CD4-positive, alpha-beta T cell treated with Interleukin-6 for 4 hours (primary cell): ENCODE measurements at places on chromosomes 7 and 10.

GRCh38 chr7:30869794-30870611 is 41.6 kb upstream of the AQP1 start:
- no peak for DNase-seq

DNA sequence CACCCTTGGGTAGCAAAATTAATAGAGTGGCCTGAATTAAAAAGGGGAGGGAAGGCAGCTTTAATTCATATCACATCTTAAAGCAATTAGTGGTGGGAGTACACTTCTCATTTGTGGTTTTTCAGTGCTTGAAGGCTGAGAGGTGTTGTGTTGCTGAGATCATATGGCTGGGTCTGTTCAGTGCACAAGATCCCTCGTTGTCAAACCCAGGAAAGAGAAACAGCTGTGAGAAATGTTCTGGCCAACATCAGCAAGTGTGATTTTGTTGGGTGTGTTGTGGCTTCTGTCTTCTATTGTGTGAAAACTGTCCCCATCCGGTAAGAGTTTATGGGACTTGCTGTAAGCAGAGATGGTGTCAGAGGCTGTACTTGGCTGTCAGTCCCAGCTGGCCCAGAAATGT is 197.9 kb upstream of the BMPER start:
- DNase-seq: no peak

DNA sequence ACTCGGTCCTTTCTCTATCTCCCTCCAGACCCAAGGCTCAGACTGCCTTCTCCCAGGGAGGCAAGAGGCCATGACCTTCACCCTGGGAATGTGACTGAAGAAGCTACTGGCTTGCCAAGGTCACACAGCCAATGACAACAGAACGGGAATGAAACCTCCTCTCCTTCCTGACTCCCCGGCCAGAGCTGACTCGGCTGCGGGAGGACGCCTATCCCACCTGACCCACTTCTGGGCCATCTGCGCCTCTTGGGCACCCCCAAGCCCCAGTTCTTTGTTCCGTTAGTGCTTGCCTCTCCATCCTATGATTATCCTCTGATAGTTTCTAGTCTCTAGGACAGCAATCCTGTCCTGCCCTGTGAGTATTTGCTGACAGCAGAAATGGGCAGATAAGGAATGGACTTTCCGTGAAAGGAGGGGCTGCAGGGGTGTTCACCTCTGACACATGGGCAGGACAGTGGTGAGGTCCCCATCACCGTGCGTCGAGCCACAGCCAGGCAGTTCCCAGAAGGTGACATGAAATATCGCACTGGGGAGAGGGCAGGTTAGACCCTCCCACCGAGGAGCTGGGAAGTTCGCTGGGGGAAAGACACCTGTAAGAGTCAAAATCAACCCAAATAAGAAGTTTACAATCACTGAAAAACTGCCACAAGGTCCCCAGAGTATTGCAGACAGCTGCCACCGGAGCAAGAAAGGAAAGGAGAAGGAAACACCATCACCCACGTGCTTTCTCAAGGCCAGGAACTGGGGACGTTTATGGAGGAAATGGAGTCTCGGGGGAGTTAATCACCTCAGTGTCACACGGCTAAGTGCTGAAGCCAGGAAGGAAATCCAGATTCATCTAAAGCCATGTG is 63.0 kb downstream of the INSIG1 start:
- no peak for DNase-seq

DNA sequence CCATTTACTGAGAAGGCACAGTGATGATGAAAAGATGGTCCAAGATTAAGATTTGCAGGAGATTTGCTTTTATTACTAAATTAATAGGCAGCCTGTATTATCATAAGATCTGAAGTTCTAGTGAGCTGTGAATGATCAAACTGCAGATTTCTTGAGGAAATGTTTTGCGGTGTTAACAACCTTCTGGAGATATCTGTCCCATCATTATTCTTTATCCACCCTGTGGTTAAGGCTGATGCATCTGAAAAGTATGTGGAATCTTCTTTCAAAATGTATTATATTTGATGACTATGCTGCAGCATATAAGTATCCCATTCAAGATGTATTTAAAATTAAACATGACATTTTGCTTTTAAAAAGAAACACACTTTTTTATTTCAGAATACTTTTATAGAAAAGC is 150.3 kb downstream of the POLR1F start:
- DNase-seq: no peak

DNA sequence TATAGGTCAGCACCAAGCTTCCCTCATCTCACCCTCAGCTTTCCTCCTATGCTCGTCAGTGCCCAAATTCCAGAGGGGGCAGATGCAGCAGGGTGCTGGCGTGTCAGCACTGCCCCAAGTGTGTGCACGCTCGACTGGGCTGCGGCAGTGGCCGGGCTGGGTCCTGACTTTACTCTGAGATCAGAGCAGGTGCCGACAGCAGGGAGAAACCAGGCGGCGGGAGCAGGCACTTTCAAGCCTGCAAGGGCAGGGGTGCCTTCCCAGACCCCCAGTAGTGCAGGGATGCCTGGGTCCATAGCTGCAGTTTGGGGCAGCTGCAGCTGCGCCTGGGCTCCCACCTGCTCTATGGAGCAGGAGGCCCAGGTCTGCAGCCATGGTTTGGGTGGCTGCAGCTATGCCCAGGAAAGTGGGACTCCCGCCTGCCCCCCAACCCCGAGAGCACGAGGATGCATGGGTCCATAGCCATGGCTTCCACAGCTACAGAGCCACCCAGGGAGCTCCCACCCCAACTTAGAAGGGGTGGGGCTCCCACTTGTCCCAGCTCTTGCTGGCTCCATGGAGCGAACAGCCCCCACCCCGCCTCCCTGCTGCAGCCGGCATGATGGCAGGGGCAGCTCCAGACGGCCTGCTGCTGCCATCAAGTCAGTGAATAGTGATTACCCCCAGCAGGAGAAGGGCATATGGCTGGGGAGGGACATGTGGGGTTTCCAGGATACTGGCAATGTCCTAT is 199.2 kb upstream of the KMT2E start:
- no peak for DNase-seq

DNA sequence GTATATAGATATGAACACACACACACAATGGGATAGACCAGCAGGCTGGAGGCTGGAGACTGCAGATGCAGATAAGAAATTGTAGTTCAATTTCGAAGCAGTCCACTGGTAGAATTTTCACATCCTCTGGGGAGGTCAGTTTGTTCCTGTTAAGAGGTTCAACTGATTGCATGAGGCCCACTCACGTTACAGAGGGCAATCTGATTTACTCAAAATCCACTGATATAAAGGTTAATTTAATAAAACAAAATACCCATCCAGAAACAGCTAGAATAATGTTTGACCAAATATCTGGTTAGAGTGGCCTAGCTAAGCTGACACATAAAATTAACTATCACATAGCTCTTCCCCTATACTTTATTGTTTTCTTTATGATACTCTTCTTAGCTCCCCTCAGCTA is 162.9 kb upstream of the SMIM30 start:
- DNase-seq: no peak

DNA sequence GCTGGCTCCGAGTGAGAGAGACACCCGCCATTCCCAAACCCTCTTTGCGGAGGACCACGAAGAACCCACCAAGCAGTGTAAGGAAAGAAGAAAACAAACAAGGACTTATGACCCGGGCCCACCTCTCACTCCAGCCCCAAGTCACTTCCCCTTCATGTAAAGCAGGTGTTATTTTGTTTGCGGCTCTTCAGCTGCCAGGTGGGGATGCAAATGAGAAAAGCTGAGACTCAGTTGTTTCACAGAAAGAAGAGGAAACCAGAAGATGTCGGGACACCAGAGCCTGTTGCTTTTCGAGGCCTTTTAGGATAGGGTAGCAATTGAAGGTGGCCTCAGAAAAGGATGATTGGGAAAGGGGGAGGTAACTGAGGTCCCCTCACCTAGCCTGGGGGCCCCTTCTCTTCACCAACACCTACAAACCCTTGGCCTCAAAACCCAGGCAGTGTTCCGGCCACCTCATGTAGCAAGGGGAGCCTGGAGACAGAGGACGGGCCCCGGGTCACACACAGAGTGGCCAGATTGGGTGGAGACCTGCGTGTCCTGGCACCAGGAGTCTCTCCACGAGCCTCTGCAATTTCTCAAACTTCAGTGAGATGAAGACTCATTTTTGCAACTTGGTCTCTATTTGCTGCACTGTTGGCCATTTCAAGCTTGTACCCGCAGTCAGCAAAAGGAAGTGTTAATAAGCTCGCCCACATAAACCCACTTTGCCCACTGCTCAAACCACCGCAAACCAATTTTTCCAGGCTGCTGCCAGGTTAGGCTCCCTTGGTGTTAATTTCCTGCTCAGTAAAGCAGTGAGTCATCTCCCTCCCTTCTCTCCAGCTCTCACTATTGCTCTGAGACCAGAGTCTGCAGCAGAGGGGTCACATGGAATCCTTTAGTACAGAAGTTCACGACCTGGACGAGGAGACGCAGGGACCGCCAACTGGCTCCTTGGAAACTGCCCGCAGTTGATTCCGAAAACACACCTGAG is 45.5 kb downstream of the AOC1 start:
- DNase-seq: no peak

- DNase-seq: no peak
These were observed 13.7 kb upstream of the SLC18A3 start for GRCh38 chr10:49596493-49596809.

DNA sequence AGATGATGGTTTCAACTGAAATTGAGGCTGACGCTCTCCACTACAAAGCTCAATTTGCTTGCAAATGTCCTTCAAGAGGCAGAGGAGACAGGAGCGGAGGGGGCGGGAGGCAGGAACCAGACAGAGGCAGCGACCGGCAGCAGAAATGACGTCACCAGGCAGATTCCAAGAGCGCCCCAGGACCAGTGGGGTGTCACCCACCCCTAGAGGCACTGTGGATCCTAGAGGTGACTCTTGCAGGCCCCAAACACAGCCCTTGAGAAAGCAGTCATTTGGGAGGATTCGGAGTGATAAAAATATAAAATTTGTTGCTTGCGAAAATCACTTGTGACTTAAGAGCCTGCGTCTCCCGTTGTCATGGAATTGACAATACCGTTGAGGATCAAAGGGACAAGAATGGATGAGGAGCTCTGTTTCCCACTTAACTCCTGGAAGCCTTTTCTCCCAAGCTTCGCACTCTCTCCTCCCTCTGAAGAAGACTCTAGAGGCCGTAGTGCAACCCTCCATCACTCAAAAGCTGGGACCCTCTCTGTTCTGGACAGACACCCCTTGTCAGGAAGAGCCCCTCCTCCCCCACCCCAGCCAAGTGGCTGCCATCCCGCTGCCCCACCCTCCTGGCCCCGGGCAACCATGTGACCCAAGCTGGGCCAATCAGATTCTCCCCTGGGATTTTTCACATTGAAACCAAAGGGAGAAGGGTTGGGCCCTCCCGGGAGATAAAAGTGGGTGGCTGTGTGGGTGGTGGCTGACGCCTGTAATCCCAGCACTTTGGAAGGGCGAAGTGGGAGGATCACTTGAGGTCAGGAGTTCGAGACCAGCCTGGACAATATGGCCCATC is 16.3 kb upstream of the SLC29A4 start:
- DNase-seq: no peak

DNA sequence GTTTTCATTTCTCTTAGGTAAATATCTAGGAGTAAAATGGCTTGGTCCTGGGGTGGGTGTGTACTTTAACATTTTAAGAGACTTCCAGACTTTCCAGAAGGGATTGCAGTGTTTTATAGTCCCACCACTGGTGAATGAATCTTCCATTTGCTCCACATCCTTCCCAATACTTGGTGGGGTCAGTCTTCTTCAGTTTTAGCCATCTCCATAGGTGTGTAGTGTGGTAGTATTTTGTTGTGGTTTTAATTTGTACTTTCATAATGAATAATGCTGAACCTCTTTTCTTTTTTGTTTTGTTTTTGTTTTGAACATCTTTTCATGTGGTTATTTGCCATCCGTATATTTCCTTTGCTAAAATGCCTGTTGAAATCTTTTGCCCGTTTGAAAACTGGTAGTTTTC is 86.4 kb downstream of the ANKRD61 start:
- no peak for DNase-seq

DNA sequence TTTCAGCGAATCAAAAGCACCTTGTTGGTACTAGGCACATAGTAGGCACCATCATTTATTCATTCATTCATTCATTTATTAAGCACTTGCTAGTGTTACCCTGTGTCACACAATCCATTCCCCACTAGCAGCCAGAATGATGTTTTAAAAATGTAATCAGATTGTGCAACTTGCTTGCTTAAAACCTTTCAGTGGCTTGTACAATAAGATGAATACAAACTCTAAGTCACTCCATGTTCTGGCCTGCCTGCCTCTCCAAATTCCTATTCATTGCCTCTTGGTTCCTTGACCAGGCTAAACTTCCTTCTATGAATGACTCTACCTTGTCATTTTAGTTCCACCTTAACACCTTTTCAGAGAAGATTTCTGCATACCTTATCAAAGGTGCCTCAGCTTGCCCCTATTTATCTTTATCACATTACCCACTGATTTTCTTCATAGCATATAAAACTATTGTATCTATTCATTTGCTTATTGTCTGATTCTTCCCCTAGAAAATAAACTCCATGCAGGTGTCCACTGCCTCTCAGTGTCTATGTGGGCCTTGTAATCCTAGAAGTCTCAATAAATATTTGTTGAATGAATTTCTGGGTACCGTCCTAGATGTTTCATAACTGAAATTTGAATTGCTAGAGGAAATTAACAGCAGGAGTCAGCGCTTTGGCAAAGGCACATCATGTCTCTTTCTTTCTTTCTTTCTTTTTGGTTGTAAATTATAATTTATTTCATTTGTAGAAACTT is 169.5 kb downstream of the TMEM26 start:
- DNase-seq: no peak

- no peak for DNase-seq
These were observed 81.8 kb downstream of the SPAG6 start for GRCh38 chr10:22427101-22427500.

- no peak for DNase-seq
These were observed 209.4 kb upstream of the KLF14 start for GRCh38 chr7:130943336-130943901.

DNA sequence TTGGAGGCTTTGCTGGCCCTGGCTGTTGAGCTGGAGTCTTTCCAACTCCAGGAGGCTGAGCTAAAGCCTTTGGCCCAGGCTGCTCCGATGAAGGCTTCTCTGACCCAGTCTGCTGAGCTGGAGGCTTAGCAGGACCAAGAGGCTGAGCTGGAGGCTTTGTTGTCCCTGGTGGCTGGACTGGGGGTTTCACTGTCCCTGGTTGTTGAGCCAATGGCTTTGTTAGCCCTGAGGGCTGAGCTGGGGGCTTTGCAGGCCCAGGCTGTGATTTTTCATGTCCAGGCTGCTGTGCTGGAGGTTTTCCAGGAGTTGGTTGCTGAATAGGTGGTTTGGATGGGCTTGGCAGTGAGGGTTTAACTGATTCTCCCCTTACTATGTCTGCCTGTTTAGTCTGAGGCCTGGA is 7.3 kb downstream of the PCLO start:
- no peak for DNase-seq

GRCh38 chr7:105982388-105982787 is 19.3 kb downstream of the CDHR3 start:
- DNase-seq: no peak

GRCh38 chr7:151115121-151115835 is 29.0 kb downstream of the AGAP3 start:
- peak; percentile 35 for DNase-seq

- no peak for DNase-seq
These were observed 826.9 kb downstream of the CNTNAP2 start for GRCh38 chr7:146943483-146943882.
